Activated naive CD8-positive, alpha-beta T cell treated with anti-CD3 and anti-CD28 coated beads, Interleukin-2, amount 50 U/mL, for 24 hours (primary cell): ENCODE measurements at places on chromosomes 12 and 14.
A peak's percentile ranks its signal among the peaks of the same experiment; 100 is the strongest.

DNA sequence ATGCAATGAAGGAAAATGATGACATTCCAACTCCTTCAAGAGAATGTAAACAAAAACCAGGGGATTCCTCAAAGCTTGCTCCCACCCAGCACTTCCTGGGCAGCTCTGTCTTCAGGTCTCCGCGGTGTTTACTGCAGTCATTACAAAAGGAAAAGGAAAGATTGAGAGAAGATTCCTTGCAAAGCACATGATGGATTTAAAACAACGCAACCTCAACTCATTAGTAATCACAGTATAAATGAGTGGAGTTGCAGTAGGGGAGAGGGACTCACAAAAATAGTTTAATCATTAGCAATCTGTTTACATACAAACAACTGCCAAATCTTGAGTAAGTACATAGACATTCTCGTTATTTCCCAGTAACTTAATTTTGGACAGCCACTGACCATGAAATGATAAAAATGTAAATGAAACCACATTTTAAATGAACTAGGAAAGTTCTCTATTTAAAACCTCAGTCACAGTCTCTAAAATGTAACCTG is 49.7 kb upstream of the OVCH1 start:
- DNase-seq, result no peak
- H3K27ac ChIP-seq, result no peak overlapping the region
- no peaks in the 10 kb centered on the region for H3K36me3 ChIP-seq
- no peaks in the 10 kb centered on the region for H3K4me1 ChIP-seq
- no peaks in the 10 kb centered on the region for H3K27me3 ChIP-seq
- H3K4me3 ChIP-seq, result no peak overlapping the region

GRCh38 chr12:93186131-93186530 is 191.6 kb upstream of the NUDT4 start:
- H3K27ac ChIP-seq, result peak overlapping the region; percentile 18
- H3K27me3 ChIP-seq, result no peaks in the 10 kb centered on the region
- peaks cover 32% of the 10 kb centered on the region for H3K4me1 ChIP-seq
- H3K36me3 ChIP-seq, result peaks cover 3% of the 10 kb centered on the region
- DNase-seq, result no peak

DNA sequence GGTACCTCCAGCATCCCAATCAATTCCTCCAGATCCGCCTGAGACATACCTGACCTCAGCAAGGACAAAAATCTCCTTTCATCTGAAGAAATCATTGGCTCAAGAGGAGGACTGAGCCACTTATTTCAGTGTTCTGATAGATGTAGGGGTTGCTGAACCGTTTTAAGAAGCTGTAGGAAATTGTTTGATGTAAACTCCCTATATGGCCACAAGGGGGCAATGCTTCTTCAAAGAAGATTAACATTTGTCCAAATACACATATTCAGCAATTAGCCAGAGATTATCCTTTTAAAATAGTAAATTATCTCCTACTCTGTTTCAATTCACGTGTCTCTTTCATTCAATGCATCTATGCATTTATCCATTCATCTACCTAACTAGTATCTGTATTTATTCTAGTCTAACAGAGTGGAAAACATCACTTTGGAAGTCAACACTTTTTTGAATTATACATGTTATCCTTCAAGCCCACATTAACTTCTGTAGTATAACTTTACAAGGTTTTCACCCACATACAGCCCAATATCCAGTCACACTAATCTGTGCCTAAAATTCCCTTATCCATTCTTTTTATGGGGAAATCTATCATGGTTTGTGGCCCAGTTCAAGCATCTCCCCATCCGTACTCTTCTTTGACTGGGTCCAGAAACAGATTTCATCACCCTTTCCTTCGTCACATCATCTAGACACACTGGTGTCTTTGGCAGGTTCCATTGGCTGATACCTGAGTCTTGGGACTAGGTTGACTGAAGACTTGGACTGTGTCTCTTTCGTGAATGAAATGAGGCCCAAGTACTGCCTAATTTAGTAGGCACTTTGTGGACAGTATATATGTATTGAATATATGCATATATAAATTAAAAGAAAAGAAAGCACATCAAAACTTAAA is 411.0 kb upstream of the OR4E1 start:
- peak overlapping the region; percentile 71 for H3K27ac ChIP-seq
- H3K4me1 ChIP-seq, result peaks cover 21% of the 10 kb centered on the region
- H3K4me3 ChIP-seq, result peak overlapping the region; percentile 63
- no peaks in the 10 kb centered on the region for H3K27me3 ChIP-seq
- no peak for DNase-seq

DNA sequence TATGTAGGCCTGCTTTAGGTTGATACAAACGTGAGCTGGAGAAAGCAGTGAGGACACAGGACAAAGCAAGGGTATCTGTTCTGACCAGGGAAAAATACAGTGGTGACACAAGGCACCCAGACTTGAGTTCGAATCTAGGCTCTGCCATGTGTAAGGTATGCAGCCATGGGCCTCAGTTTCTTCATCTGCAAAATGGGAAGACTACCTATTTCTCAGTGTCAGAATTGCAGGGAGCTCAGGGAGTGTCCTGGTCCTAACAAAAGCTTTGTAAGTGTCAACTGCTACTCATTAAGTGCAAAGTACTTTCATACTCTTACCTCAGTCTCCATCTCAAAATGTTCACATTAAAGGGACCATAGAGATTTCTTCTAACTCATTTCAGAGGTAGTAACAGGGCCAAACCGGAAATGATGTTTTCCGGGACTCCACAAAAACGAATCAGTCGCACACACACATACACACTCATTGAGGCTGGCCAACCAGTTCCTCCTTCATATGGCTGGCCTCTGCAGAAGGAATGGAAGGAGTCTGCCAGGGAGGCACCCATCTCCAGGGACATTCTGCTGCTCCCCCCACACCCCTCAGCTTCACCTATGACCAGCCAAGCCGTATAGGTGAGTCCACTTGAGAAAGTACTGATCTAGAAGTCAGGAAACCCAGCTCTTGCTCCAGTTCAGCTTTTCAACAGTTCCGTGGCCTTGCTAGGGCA is 7.8 kb downstream of the CTDSP2 start:
- peak overlapping the region; percentile 73 for H3K27ac ChIP-seq
- no peak for DNase-seq
- no peaks in the 10 kb centered on the region for H3K36me3 ChIP-seq
- peaks cover 98% of the 10 kb centered on the region for H3K4me1 ChIP-seq
- no peaks in the 10 kb centered on the region for H3K27me3 ChIP-seq

GRCh38 chr12:75260316-75260715 is 50.7 kb upstream of the KCNC2 start:
- no peak overlapping the region for H3K27ac ChIP-seq
- H3K36me3 ChIP-seq, result no peaks in the 10 kb centered on the region
- no peak for DNase-seq
- no peak overlapping the region for H3K4me3 ChIP-seq

DNA sequence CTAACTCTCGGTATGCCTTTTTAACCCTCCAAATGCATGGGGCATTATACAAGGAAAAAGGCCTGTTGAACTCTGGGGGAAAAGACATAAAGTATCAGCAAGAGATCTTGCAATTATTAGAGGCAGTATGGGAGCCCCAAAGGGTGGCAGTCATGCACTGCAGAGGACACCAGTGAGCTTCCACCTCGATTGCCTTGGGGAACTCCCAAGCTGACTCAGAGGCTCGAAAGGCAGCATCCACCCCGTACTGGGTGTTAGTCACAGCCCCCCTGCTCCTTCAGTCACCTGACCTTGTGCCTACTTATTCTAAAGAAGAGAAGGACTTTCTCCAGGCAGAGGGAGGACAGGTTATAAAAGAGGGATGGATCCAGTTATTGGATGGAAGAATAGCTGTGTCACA is 781.4 kb upstream of the TMEM132C start:
- no peaks in the 10 kb centered on the region for H3K4me1 ChIP-seq
- H3K27ac ChIP-seq, result no peak overlapping the region
- H3K27me3 ChIP-seq, result no peaks in the 10 kb centered on the region
- DNase-seq, result peak; percentile 18
- no peaks in the 10 kb centered on the region for H3K36me3 ChIP-seq

DNA sequence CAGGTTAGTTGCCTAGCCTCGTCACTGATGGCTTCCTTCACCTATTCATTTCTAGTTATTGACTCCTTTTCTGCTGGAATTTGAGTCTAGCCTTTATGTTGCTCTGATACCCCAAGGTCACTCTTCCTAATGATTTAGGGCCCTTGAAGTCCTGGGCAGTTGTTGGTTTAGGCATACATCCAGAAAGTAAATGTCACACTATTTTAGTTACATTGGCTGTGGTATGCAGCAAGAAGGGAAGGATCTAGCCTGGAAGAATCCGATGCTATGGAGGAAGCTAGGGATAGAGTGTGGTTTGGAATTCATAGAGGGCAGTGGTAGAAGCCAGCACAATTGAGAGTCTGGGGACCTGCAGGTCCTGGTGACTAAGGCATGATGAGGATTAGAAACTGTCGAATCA is 38.0 kb downstream of the RGS6 start:
- H3K4me1 ChIP-seq, result peaks cover 18% of the 10 kb centered on the region
- H3K27me3 ChIP-seq, result peaks cover 34% of the 10 kb centered on the region
- no peak overlapping the region for H3K4me3 ChIP-seq
- DNase-seq, result no peak
- no peaks in the 10 kb centered on the region for H3K36me3 ChIP-seq
